Karpas-422 (cell line): ENCODE measurements at places on chromosomes 12 and 14. TPM values are rescaled to one million over a fixed set of nuclear protein-coding genes. Genes with fewer than 3 reads are reported as not detected.

DNA sequence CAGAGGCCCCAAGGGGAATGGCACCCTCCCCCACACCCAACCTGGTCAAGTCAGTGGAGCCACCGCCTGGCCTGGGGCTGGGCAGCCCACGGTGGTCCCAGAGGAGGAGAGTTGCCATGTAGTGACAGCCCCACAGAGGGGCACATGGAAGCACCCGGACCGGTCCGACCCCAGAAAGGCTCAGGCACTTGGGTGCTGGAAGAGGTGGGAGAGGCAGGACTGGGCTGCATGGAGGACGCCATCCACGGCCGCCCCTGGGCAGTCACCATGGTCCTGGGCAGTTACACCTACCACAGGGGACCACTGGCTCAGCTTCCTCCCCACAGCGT is 37.9 kb upstream of the TMEM179 start:
- no peak for DNase-seq

GRCh38 chr12:24982250-24982649 is 33.3 kb upstream of the BCAT1 start:
- no peak for DNase-seq

The IL31 gene
- total RNA-seq = not detected in 2 replicates

DNA sequence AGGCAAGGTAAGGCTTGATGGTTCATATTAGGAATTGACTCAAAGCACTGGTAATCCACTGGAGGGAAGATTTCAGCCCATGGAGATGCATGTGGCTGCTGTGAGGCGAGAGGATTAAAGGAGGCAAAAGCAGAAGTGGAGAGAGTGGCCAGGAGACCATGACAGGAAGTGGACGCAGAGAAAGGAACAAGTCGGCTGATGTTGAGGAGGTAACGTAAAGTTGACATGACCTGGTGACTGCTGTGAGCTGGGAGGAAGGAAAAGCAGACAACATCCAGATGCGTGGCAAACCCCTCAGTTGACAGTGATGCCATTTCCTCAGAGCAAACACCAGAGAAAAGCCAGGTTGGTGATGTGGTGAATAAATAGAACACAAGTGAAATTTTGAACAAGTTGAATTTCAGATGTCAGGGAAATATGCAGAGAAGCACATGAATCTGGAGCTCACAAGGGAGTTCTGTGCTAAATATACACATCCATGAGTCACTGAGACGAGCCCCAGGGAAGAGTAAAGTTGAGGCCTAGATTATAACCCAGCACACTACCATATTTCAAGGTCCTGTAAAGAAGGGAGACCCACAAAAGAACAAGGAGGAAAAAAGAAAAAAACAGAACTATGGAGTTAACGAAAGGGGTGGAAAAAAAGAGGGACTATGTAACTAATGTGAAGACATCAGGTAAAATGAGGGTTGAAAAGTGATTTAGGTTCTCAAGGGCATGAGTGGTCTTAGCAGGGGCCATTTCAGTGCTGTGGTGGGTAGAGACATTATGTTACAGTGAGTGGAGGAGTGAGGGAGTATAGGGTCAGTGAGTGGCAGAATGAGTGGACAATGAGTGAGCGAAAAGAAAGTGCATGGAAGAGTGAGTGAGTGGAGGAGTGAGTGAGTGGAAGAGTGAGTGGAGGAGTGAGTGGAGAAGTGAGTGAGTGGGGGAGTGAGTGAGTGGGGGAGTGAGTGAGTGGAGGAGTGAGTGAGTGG is 61.6 kb upstream of the GZMB start:
- DNase-seq = no peak

The ACOT6 gene
- not detected in 2 replicates for total RNA-seq

The NRXN3 gene
- not detected in 2 replicates for total RNA-seq

- DNase-seq = no peak
These were observed 9.8 kb downstream of the CHGA start for GRCh38 chr14:92932448-92933395.

The IL22 gene
- not detected in 2 replicates for total RNA-seq

GRCh38 chr12:96190413-96191108 is 3.6 kb upstream of the ELK3 start:
- no peak for DNase-seq

GRCh38 chr14:95495538-95496025 is 20.9 kb downstream of the SYNE3 start:
- DNase-seq = peak; percentile 75

DNA sequence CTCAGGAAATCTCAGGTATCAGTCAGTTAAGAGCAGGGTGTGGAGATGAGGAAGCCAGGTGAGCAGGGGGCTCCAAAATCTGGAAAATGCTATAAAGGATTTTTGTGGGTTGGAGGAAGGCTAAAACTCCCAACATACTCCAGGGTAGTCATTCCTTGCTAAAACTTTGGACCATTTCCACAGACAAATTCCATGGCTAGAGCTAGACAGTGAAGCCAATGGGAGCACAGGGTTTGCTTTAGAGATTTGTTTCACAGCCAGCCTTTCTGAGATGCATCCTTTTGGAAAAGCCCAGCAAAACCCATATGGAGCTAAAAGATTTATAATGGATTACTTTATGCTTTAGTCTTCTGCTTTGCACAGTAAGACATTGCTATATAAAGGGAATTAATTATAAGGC is 146.5 kb downstream of the SAMD4A start:
- DNase-seq = no peak

DNA sequence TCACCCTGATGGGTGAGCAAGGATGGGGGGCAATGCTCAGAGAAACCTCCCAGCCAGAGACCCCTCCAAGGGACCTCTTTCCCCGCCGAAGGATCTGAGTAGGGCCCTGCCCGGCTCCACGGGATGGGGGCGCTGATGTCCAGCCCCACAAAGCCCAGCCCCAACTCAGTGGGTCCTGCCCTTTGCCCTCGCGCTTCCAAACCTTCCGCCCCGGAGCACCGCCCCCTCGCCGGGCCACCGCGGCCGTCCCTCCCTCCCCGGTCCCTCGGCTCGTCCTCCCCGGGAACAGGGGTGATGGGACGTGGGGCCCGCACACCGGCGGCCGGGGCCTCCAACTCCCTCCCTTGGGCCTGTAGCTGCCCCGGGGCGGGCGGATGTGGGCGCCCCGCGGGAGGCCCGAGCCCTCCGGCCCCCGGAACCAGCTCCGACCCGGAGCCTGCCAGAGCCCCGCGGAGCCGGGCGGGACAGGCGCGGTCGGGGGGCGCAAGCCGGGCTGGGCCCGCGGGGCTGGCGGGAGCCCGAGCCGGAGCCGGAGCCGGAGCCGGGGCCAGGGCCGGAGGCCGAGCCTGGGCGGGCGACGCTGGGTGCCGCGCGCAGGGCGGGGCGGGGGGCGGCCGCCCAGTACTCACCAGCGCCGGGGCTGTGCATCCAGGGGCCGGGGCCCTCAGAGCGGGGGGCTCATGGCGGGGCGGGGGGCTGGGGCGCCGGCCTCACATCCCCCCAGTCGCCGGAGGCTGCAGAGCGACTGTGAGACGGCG is 386 bp downstream of the HDAC7 start:
- DNase-seq = peak; percentile 78

The FAM222A gene
- total RNA-seq = 0.11 and 0.94 TPM in 2 replicates

- no peak for DNase-seq
These were observed 27.1 kb downstream of the ATG14 start for GRCh38 chr14:55384536-55384935.
